Stimulated activated CD4-positive, alpha-beta T cell treated with anti-CD3 and anti-CD28 coated beads, Interleukin-1b, Interleukin-23, amount 100 ng/mL, for 1 hour (primary cell): ENCODE measurements at places on chromosomes 12 and 14.

GRCh38 chr12:92952394-92952793 lies 23.3 kb upstream of the EEA1 start:
- DNase-seq: no peak

GRCh38 chr12:53204351-53204750 lies 2.7 kb downstream of the ITGB7 start:
- no peak for DNase-seq

GRCh38 chr12:254039-254438 lies 8.6 kb downstream of the SLC6A13 start:
- DNase-seq: no peak

GRCh38 chr14:102878970-102879460 lies 43.4 kb upstream of the AMN start:
- no peak for DNase-seq

- DNase-seq: no peak
Observed at GRCh38 chr12:447141-447540, 12.6 kb upstream of the B4GALNT3 start.

DNA sequence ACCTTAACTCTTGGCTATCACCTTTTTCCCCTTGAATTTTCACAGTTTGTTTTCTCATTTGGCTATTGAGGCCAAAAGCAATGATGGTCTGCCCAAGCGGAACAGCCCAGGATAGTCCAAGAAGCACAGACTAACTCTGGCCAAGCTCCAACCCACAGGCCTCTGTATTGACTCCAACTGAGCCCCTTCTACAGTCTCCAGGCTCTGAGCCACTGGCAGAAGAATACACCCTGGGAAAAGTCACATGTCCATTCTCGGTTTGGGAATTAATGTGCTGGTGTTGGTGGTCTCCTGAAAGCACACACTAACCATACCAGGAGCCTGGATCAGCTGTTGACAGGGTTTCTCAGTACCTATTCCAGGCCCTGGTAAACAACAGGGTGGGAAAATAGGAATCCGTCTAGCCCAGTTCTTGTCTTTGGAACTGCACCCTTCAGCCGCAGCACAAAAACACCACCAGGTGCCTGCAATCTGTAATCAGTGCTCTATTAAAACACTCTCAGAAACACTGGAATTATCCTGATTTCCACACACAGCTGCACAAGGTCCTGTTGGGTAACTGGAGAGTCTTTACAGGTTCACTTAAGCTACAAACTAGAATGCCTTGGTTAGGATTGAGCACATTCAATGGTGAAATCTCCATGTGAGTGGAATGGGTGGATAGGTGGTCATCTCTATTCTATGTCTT lies 63.6 kb downstream of the STXBP6 start:
- DNase-seq: no peak

DNA sequence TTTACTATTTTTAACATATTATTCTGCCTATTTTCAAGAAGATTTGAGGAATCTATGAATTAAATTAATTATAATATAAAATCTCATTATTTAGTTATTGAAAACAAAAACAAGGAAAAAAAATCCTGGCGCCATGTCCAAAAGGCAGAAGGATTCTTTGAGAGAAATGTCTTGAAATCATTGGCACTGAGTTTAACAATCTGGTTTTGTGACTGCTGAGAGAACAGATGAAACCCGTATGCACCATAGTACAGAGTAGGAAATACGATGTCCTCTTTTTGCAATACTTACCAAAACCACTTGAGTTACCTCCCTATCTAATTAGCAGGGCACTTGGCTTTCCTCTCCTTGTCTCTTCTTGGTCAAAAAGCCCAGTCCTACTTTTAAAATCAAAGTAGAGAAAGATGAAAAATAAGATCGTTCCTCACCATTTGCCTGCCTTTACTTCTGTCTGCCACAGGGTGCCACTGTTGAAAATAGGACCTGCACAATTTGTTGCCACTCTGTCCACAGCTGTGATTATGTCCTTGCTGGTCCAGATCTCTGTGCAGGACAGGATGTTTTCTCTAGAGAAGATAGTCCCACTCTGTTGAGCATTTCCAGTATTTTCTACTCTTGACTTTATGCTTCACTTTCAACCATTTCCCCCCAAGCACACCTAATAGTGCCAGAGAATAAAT lies 179.7 kb downstream of the PDZRN4 start:
- no peak for DNase-seq

- no peak for DNase-seq
Observed at GRCh38 chr12:63302269-63302940, 151.4 kb upstream of the AVPR1A start.
